ENCODE measurements at places on chromosomes 16 and 17.

GRCh38 chr17:6240001-6240400, 169.8 kb downstream of the WSCD1 start:
- no peak for DNase-seq

DNA sequence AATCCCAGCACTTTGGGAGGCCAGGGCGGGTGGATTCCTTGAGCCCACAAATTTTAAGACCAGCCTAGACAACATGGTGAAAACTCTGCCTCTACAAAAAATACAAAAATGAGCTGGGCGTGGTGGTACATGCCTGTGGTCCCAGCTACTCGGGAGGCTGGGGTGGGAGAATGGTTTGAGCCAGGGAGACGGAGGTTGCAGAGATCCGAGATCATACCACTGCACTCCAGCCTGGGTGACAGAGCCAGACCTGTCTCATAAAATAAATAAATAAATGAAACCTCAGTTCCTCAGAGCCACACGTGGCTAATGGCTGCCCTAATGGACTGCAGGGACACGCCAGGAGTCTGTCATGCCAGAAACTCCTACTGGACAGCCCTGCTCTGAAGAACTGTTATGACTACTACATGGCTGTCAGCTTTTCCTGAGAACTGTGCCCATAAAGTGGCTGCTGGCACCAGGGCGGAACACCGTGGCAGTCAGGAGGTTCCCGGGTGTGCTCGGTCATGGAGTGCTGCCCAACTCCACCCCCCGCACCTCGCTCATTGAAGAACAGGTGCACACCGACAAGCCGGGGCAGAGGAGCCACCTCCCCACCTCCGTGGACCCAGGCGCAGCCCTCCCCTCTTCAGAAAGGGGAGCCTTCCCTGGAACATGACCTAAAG, 4.3 kb downstream of the TMEM11 start:
- no peak for DNase-seq

- no peak for DNase-seq
Observed at GRCh38 chr16:23163921-23164320, 14.7 kb upstream of the USP31 start.

DNA sequence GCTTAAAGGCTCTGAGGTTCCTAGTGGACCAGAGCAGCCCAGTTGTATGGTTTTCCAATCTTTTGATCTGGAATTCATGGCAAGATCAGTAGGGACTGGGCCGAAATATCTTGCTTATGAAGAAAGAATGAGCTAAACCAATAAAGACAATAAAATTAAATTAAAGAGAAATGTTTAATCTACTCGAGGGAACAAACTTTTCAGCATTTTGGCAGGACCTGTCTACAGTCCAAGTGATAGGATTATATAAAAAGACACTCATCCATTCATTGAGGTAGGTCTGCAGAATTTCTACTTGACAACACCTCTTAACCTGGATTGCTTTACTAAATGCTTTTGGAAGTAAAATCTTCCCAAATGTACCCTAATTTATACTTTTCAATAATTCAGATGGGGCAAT, 113.6 kb downstream of the AXIN2 start:
- no peak for DNase-seq

DNA sequence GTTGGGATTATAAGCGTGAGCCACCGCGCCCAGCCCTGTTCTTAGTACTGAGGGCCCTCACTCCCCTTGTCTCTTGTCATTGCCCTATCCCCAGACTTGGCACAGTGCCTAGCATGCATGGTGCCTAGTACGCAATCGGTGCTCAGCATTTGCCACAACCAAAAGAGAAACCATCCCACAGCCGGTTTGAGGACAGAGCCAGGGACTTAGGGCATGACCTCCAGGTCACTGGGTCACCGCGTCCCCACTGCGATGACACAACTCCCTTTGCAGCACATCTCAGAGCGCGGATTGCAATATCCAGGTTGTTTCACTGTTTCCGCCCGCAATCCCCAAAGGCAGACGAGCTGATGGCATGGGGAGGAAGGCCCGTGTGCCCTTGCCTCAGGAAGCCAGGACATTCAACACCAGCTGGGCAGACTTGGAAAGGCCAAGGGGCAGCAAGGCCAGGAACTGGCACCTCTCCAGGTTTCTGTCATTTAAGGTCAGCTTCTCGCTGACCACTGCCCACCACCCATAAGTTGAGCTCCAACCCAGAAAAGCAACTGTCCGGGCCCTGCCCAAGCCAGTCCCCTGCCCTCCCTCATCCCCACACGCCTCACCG, 274.5 kb downstream of the MRTFB start:
- DNase-seq = no peak

DNA sequence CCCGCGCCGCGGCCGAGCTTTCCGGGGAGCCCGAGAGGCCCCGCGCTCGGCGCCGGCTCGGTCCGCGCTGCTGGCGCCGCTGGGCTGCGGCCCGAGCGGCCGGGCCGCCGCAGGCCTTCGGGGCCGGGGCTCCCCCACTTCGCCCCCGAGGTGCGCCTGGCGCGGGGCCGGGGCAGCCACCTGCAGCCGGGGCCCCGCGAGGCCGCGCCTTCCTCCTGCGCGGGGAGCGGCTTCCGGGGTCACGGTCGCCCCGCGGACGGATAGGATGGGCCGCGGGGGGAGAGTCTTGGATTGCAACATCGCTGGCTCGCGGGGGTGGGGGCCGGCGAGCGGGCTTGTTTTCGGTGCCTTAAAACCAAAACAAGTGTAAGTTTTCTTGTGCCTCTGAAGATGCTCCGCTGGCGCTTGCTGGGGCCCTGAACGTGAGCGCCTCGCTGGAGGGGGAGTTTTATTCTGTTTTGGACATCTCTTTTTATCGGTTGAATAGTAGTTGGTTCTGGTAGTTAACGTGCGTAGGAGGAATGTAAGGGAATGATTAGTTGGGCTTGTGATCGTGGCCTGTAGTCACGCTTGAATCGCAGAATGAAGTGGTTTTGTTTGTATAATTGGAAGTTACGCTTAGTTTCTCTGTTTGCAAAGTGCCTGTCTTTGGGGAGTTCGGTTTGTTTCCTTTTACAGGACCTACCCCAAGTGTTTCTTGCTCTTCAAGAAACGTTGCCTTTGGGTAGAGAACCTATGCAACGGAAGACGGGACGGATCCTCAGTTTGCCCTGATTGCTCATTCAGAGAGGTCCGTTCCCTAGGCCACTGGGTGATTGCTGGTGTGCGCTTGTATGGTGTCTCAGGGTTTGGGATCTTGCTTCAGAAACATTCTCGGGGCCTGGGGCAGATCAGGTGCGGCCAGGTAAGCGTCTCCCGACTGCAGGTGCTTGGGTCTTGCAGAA, 724 bp downstream of the UBE2I start:
- peak; percentile 57 for DNase-seq

- no peak for DNase-seq
Observed at GRCh38 chr16:85173981-85174751, 61.9 kb upstream of the CIBAR2 start.

- DNase-seq = no peak
Observed at GRCh38 chr17:32142857-32143526, 690 bp downstream of the RHOT1 start.

GRCh38 chr16:84897911-84898377, 78.2 kb downstream of the CRISPLD2 start:
- DNase-seq = no peak

GRCh38 chr16:23651943-23652468, 10.7 kb downstream of the DCTN5 start:
- DNase-seq = no peak

All from T-helper 22 cell (primary cell).